ENCODE measurements at places on chromosomes 12 and 14.
A peak's percentile ranks its signal among the peaks of the same experiment; 100 is the strongest.

GRCh38 chr12:31599053-31599452 lies 8.1 kb upstream of the DENND5B start:
- H3K36me3 ChIP-seq, result no peaks in the 10 kb centered on the region
- H3K4me1 ChIP-seq, result no peaks in the 10 kb centered on the region
- H3K27me3 ChIP-seq, result no peaks in the 10 kb centered on the region
- H3K27ac ChIP-seq, result no peak overlapping the region
- H3K4me3 ChIP-seq, result no peak overlapping the region

- peak; percentile 54 for DNase-seq
- H3K27ac ChIP-seq, result peak overlapping the region; percentile 16
- H3K4me3 ChIP-seq, result peak overlapping the region; percentile 62
- no peaks in the 10 kb centered on the region for H3K27me3 ChIP-seq
- no peaks in the 10 kb centered on the region for H3K36me3 ChIP-seq
Observed at GRCh38 chr14:91009501-91010152, 50.8 kb downstream of the RPS6KA5 start.

DNA sequence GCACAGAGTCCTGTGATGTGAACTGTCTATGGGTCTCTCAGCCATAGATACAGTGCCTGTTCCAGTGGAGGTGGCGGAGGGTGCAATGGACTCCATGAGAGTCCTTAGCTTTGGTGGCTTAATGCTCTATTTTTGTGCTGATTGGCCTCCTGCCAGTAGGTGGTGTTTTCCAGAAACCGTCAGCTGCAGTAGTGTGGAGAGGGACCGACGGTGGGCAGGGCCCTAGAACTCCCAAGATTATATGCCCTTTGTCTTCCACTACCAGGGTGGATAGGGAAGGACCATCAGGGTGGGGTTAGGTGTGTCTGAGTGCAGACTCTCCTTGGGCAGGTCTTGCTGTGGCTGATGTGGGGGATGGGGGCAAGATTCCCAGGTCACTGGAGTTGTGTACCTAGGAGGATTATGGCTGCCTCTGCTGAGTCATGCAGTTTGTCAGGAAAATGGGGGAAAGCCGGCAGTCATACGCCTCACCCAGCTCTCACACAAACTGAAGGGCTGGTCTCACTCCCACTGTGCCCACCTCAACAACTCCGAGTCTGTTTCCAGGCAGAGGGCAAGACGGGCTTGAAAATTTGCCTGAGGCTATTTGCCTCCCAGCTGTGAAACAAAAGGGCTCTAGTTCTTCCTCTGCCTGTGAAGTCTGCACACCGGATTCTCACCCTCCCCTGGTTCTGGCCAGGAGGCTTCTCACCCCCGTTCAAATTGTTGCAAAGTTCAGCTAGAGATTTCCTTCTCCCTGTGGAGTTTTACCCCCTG lies 24.9 kb upstream of the ZDHHC17 start:
- H3K4me3 ChIP-seq, result no peak overlapping the region
- no peak overlapping the region for H3K27ac ChIP-seq
- H3K4me1 ChIP-seq, result no peaks in the 10 kb centered on the region
- peaks cover 2% of the 10 kb centered on the region for H3K27me3 ChIP-seq
- DNase-seq, result no peak

DNA sequence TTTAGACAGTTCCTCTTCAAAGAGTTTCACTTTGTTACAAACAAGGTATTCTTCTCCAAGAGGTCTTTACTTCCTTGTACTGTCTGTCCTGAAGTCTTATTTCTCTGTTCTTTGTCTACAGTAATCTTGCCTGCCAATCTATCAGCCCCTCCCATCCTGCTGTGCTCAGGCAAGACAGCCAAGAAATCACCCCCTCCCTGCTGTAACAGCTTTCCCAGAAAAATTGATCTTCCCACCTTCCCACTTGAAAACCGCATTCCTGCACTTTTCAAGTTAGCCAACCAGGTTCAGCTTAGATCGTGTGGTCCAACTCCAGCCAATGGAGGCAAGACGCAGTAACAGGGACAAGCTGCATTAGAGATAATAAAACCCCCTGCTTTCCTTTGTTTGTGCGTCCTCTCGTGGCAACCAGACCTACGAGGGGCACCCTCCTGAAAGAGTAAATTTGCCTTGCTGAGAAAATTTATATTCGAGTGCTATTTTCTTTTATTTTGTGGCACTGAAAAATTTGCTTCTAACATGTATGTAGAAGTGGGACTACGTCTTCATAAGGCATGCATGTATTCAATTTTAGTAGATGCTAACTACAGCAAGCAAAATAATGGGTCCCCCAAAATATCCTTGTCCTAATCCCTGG lies 46.5 kb upstream of the ESR2 start:
- H3K27me3 ChIP-seq, result no peaks in the 10 kb centered on the region
- H3K27ac ChIP-seq, result no peak overlapping the region
- no peak overlapping the region for H3K4me3 ChIP-seq
- peak; percentile 9 for DNase-seq

DNA sequence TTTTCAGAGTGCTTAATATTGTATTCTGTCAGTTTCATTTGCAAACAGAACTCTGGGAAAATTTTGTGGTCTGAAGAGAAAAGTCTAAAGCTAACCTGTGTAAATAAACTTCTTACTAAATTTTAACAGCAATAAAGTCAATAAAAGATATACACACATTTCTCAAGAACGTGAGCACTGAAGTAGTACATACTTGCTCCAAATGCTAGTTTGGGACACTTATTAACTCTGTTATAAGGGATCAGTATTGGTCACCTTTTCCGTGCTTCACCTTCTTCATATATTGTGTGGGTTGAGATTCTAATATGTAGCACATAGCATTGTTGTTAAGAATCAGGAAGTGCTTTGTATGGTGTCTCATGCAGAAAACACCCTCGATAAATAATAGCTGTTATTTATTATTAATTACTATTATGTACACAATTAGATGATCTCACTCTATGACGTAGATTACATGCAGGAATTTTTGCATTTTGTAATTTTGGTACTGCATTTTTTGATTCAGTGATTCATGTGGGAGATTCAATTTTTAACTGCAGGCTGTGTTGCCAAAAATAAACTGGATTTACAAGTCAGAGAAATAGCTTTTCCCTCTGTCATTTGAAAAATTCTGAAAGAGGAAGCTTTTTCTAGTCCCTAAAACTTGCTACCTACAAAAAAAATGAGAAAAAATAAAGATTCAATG lies 300.9 kb downstream of the ACSS3 start:
- H3K36me3 ChIP-seq, result no peaks in the 10 kb centered on the region
- H3K27ac ChIP-seq, result no peak overlapping the region
- no peaks in the 10 kb centered on the region for H3K4me1 ChIP-seq
- DNase-seq, result no peak

GRCh38 chr14:80946187-80946586 lies 4.6 kb upstream of the CEP128 start:
- peaks cover 10% of the 10 kb centered on the region for H3K4me1 ChIP-seq
- H3K27ac ChIP-seq, result no peak overlapping the region
- no peak overlapping the region for H3K4me3 ChIP-seq
- H3K36me3 ChIP-seq, result no peaks in the 10 kb centered on the region
- DNase-seq, result no peak
- peaks cover 3% of the 10 kb centered on the region for H3K27me3 ChIP-seq

Data from CD4-positive, CD25-positive, alpha-beta regulatory T cell (primary cell).